ENCODE measurements at places on chromosomes 5 and 9. TPM values are rescaled to one million over a fixed set of nuclear protein-coding genes. Genes with fewer than 3 reads are reported as not detected.
A peak's percentile ranks its signal among the peaks of the same experiment; 100 is the strongest.

GRCh38 chr9:6711403-6711802, 46.4 kb upstream of the KDM4C start:
- no peak for DNase-seq

GRCh38 chr5:117892360-117892759, 1096.0 kb downstream of the DTWD2 start:
- DNase-seq = no peak

WWC1 gene
- 15.0 TPM for polyA plus RNA-seq

GRCh38 chr5:61572959-61573358, 240.9 kb downstream of the ZSWIM6 start:
- no peak for DNase-seq

CARD9 gene
- 2.3 TPM for polyA plus RNA-seq

OSMR gene
- 1.2 TPM for polyA plus RNA-seq

INSL6 gene
- not detected for polyA plus RNA-seq

DNA sequence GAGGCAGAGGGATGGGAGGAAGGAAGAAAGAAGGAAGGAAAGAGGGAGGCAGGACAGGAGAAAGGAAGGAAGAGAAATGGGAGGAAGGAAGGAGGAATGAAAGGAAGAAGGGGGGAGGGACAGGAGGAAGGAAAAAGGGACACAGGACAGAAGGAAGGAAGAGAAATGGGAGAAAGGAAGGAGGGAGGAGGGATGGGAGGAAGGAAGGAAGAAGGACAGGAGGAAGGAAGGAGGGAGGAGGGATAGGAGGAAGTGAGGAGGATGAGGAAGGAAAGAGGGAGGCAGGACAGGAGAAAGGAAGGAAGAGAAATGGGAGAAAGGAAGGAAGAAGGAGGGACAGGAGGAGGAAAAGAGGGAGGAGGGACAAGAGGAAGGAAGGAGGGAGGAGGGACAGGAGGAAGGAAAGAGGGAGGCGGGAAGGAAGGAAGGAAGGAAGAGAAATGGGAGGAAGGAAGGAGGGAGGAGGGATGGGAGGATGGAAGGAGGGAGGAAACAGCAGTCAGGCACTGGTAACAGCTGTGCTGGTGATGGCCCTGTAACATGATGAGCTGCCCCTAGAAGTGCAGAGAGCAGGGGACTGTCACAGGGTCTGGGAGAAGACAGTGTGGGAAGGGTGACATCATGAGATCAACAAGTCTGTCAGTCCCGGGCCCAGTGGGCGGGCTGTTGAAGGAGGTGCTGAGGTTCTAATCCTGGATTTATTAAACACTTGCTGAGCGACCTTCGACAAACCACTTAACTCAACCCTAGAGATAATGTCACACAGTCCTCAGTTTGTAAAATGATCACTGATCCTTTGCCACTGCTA, 10.7 kb upstream of the IRX1 start:
- no peak for DNase-seq

- DNase-seq = no peak
Measured at GRCh38 chr9:21994556-21995005, at the start of gene CDKN2B-AS1. TSS of gene CDKN2B-AS1 (plus strand) at chr9:21994791.

DNA sequence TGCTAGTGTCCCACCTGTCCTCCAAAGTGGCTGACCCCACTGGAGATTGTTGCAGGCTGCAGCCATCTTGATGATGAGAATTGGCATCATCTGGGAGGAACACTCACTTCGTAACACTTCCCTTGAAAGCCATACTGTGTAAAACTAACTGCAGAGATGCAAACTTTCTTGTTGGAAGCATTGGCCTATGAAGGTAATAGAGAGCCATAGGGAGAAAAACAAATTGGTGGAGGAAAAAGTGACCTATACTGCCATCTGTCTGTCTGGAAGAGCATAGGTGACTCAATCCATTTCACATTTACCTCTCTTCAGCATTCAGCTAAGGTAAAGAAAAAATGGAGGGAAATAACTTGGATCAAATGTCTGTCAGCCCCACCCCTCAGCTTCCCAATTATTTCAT, 473.4 kb downstream of the NTRK2 start:
- DNase-seq = no peak

DNA sequence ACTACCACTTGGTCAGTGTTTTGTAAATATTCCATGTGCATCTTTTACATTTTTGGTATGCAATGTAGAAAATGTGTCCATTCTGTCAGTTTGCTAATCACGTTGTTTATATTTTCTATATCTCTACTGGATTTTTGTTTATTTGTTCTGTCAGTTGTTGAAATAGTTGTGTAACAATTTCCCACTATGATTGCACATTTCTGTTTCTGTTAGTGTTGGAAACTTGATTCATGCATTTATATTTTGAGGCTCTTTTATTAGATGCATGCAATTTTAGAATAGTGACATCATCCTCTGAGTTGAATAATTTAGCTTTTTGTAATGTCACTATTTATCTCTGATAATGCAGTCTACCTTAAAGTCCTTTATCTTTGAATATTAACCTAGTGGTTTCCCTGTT, 25.8 kb upstream of the LECT2 start:
- DNase-seq = no peak

SPINK1 gene
- polyA plus RNA-seq = 537 TPM

DNA sequence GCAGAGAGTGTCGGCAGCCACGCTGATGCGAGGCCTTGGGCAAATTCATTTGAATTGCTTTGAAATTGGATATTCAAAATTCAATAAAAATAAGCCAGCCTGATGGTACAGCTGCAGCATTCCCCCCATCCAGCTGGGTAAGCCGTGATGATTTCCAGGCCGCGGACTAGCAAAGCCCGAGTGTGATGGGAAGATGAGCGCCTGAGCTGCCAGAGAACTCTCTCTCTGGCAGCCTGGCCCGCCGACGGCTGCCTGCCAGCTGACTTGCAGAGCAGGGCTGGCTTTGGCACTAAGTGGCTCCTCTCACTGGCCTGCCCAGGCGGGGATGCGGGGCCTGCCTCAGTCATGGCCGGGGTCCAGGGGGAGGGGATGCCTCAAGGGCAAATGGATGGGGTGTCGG, 268.3 kb upstream of the WWC1 start:
- DNase-seq = peak; percentile 90

QRFP gene
- polyA plus RNA-seq = not detected

GRCh38 chr5:148595697-148596096, 58.6 kb downstream of the HTR4 start:
- DNase-seq = no peak

ANKDD1B gene
- polyA plus RNA-seq = 3.0 TPM

OTP gene
- not detected for polyA plus RNA-seq

DNA sequence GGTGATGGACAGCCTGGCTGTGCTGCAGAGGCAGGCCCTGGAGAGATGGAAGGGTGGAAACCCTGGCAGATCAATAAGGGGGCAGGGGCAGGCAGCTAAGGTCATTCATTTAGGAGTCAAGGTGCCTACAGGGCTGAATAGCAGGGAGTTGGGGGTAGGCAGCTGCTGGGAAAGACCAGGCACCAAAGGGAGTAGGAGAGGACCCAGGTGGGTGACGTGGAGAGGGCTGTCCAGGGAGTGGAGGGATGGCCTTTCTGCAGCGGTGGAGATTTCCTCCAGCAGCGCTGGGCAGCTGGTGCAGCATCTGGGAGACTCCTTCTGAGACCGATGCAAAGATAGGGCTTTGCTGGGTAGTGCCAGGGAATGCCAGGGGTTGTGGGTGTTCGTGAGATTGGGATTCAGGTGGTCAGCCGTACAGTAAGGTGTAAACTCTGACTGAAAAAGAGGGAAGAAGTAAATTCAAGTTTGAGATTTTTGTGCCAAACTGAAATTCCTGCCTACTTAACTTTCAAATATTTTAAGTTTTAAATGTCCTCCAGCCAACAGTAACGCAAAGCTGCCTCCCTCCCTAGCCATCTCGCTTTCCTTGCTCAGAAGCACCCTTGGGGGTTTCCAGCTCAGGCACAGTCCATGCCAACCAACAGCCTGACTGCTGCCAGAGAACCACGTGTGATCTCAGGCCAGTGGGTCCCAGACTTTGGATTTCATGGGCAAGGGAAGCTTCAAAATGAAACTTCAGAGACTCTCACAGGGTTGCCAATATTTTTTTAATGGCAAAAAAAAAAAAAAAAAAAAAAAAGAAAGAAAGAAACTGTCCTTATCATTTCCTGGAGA, 18.6 kb upstream of the ANGPTL2 start:
- no peak for DNase-seq

GRCh38 chr5:154002093-154002492, 36.6 kb downstream of the FAM114A2 start:
- DNase-seq = peak; percentile 76

KCNV2 gene
- polyA plus RNA-seq = not detected

GRCh38 chr5:84036842-84037241, 316.2 kb upstream of the HAPLN1 start:
- DNase-seq = no peak

GRCh38 chr9:123131258-123131657, 97.8 kb downstream of the GPR21 start:
- no peak for DNase-seq

DNA sequence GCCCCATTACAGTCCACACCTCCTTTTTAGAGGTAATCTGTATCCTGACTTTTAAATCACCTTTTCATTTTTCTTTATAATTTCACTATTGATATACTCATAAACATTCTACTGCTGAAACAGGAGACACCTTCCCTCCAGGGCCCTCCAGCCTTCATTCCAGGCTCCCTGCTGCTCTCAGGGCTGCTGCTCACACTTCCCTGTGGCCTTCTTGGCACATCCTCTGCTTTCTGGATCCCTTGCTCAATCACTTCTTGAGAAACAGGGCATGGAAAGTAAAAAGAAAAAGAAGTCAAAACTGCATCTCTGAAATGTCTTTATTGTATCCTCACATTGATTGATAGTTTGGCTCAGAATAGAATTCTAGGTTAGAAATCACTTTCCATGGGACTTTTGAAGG, 19.3 kb upstream of the WNT8A start:
- DNase-seq = no peak

GRCh38 chr5:128014578-128014977, 69.0 kb upstream of the SLC12A2 start:
- no peak for DNase-seq

GCNT1 gene
- 7.3 TPM for polyA plus RNA-seq

GRCh38 chr9:77841739-77842386, 189.7 kb downstream of the GNAQ start:
- no peak for DNase-seq

- no peak for DNase-seq
Measured at GRCh38 chr9:85536076-85536475, 205.7 kb downstream of the AGTPBP1 start.

TMEM215 gene
- polyA plus RNA-seq = not detected

- DNase-seq = no peak
Measured at GRCh38 chr5:14821100-14821845, 50.3 kb downstream of the ANKH start.

GRCh38 chr9:136685216-136685615, 2.0 kb downstream of the AGPAT2 start:
- DNase-seq = no peak

GRCh38 chr9:137174722-137175293, 3.0 kb upstream of the TMEM210 start:
- DNase-seq = no peak

DNA sequence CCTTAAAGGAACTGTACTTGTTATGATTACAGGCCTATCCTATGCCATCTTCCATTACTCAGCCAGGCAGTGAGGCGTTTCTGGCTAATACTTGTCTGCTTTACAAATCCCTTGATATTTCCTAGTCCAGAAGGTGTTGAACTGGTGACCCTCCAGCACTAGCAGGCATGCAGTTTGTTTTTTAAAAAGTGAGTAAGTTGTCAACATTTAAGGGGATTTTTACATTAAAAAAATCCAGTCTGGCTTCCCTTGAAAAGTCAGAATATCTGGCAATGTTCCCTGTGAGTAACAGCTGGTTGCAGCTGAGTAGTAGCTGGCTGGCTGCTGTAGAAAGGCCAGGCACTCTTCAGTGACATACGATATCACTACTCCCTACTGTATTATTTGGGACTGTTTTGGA, 21.8 kb downstream of the GRIN3A start:
- no peak for DNase-seq

DNA sequence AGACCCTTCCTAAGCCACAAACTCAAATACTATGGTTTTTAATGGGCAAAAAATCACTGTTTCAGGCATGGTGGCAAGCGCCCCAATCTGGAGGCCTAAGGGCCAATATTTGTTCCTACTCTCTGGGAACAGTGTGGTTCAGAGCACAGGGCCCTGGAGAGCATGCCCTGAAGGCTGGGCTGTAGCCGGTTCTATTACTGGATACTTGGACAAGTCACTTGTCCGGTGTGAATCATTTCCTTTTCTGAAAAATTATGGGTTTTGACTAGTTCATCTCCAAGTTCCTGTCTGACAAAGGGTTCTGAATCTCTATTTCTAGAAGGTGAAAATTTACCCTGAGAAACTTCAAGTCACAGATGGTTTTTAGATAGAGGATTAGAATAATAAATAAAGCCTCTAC, 75.0 kb downstream of the OTULIN start:
- DNase-seq = no peak

HDAC3 gene
- polyA plus RNA-seq = 51.1 TPM

RABL6 gene
- polyA plus RNA-seq = 103 TPM

- DNase-seq = no peak
Measured at GRCh38 chr9:118809160-118809625, 560.0 kb downstream of the BRINP1 start.

EIF4E1B gene
- not detected for polyA plus RNA-seq

DNA sequence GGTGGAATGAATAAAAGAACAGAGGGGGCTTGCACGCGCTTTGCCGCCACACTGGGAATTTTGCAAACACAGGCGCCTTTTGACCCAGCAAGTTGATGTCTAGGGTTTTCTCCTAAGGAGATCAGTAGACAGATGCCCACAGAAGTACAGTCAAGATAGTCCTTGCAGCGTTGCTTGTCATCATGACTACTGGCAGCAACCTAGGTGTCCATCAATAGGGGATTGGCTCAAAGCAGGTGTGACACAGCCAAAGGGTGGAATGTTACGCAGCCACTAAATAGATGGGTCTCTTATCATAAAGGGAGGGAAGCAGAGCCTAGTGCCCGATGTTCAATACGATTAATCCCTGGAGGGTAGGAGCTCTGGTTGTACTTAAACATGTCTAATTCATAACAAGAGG, 63.8 kb upstream of the GGTA1 start:
- DNase-seq = no peak

DND1 gene
- 2.4 TPM for polyA plus RNA-seq

DNA sequence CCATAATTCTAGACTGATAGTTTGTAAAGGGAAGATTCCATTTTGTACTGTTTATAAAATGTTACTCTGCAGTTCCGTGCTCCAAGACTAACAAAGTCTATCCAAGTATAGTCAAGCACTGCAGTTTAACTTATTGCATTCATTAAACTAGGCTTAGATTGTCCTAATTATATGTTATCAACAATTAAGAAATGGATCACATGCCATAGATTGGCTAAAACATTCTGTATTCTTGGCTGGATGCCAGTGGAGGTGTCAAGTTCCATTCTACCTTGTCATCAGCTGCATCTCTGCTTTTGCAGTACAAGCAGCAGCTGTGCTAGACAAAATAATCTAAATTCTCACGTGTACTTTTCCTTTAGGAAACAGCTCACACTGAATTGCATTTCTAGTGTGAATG, 69.4 kb upstream of the MEF2C start:
- DNase-seq = no peak

Measured in sigmoid colon (tissue), 7 donors.